ENCODE measurements at places on chromosomes 13 and 19.

DNA sequence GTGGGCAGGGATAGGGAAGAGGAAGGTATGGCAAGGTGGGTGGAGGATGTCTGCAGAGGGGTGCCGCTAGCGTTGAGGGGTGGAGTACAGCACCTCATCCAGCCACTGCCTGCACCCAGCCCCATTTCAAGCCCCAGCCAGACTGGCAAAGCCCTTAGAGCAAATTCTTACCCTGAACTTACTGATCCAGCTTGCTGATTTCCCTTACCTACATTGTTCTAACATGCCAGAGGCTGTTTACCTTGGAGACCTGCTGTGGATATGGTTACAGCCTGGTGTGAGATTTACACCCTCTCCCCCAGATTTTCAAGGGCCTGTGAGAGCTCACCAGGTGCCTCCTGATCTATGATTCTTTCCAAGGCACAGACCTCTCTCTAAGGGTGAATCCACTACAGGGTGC, 86.0 kb downstream of the ZNF726 start:
- no peak for DNase-seq

GRCh38 chr19:41666075-41666474, 22.0 kb downstream of the CEACAM7 start:
- DNase-seq: no peak

DNA sequence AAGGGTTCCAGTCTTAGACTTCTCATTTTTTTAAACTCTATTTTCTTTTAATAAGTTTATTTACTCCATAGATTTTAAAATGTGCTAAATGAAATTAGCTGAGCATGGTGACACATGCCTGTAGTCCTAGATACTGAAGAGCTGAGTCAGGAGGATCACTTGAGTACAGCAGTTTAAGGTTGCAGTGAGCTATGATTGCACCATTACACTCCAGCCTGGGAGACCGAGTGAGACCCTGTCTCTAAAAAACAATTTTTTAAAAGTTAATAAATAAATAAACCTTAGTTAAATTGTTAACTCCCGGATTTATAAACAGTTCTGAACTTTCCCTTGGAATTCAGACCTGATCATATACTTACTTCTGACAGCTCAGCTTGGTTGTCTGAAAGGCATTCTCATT, 32.5 kb downstream of the PCDH20 start:
- DNase-seq: no peak

DNA sequence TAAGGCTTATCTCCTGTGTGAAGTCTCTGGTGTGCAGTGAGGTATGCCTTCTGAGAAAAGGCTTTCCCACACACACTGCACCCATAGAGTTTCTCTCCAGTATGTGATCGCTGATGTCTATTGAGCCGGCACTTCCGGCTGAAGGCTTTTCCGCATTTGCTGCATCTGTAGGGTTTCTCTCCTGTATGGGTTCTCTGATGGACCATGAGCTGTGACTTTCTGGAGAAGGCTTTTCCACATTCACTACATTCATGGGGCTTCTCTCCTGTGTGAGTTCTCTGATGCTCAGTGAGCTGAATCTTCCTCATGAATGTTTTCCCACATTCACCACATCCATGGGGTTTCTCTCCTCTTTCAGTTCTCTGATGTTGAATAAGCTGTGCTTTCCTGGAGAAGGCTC, 14.7 kb downstream of the ZNF577 start:
- DNase-seq: no peak

- no peak for DNase-seq
Measured at GRCh38 chr13:53010374-53011105, 18.1 kb upstream of the OLFM4 start.

GRCh38 chr19:35996777-35997176, 1.8 kb downstream of the SDHAF1 start:
- DNase-seq: no peak

DNA sequence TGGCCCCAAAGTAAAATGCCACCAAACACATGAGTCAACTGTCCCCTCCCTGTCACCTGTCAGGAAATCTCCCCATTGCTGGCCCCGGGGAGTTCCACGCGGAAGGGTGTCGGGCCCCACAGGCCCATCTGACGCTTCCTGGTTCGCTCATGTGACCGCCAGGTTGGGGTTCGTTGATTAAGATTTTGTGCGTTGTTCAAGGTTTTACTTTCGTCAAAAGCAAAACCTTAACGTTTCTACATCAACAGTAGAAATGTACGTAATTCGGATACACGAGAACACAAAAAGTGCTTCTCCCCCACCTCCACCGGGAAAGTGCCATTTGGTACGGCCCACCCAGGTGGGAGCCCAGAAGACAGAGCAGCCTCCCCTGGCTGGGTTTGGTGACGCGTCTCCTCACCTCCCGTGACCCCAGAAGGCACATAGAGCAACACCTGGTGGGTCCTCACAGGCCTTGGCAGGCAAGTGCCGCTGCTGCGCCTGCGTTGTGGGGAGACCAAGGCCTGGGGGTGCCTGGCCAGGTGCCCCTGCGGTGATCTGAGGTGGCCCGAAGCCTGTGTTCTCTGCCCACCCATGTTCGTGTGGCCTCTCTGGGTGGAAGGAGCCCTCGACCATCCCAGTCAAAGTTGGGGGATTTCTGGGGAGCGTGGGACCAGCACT, 161.6 kb downstream of the KDM4B start:
- no peak for DNase-seq

DNA sequence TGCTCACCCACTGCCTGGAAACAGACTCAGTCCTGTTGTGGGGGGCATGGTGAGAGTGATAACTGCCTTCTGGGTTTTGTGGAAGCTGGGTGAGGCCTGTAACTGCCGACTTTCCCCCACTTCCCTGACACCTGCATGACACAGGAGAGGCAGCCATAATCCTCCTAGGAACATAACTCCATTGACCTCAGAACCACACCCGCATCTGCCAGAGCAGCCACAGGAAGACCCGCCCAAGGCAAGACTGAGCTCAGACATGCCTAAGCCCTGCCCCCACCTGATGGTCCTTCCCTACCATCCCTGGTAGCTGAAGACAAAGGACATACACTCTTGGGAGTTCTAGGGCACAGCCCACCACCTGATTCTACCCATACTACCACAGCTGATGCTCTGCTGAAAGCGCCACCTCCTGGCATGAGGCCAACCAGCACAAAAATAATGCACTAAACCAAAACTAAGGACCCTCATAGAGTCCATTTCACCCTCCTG, 326.7 kb downstream of the RBM26 start:
- DNase-seq: no peak

DNA sequence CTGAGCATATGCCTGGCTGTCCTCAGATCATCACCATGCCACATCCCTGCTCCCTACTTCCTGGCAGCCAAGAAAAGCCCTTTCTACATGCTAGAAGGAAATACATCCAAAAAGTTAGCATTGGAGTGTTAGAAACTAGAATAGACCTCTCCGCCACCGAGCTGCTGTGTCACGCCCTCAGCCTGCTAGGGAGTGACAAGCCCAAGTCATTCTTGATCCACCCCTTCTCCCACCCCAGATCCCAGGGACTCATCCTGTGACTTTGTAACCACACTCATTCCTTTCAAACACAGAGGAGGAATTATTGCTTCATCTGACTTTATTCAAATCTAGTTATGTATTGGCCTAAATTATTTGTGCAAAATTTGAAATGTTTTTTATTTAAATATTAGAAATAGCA, 45.3 kb downstream of the POLR1D start:
- no peak for DNase-seq

- DNase-seq: no peak
Measured at GRCh38 chr19:48818234-48818820, 7.5 kb upstream of the BCAT2 start.

- no peak for DNase-seq
Measured at GRCh38 chr19:38908911-38909310, 3.1 kb downstream of the CCER2 start.

DNA sequence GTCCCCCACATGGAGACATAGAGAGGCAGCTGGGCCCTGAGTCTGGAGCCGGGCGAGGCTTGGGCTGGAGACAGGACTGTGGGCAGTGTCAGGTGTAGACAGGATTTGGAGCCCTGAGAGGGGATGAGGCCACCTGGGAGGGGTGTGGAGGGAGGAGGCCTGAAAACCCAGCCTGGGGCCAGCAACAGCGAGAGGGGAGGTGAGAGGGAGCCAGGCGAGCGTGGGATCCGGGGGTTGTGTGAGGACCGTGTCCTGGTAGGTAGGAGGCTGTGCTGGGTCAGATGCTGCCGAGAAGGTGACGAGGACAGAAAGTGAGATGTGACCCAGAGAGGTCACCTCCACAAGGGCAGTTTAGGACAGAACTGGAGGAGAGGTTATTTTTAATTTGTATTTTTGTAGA, 7.4 kb downstream of the MPND start:
- DNase-seq: no peak

DNA sequence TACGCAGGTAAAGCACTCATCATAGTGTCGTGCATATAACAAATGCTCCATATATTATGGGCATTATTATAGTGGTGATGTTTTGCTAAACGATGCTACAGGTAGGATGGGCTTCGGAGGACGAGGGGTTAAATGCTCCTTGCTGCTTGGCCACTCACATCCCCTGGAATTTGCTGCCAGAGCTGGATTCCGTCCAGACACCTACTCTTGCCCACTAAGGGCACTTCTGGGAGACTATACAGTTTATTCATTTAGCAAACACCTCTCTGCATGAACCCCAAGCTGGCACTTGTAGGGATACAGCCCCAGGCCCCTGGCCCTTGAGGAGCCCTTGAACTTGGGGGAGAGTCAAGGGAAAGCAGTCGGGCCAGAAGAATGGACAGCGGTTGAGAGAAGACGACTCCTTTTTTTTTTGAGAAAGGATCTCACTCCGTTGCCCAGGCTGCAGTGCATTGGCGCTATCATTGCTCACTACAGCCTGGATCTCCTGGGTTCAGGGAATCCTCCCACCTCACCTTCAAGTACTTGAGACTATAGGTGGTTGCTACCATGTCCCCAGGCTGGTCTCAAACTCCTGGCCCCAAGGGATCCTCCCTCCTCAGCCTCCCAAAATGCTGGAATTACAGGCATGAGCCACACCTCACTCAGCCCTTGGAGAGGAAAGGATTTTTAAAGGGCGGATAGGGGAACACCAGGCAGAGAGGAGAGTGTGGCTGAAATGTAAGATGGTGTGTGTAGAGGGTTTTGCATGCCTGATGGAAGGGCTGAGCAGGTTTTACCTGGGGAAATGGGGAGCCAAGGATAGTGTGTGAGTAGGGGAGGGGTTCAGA, 1.1 kb upstream of the MRPL34 start:
- DNase-seq: peak; percentile 44

DNA sequence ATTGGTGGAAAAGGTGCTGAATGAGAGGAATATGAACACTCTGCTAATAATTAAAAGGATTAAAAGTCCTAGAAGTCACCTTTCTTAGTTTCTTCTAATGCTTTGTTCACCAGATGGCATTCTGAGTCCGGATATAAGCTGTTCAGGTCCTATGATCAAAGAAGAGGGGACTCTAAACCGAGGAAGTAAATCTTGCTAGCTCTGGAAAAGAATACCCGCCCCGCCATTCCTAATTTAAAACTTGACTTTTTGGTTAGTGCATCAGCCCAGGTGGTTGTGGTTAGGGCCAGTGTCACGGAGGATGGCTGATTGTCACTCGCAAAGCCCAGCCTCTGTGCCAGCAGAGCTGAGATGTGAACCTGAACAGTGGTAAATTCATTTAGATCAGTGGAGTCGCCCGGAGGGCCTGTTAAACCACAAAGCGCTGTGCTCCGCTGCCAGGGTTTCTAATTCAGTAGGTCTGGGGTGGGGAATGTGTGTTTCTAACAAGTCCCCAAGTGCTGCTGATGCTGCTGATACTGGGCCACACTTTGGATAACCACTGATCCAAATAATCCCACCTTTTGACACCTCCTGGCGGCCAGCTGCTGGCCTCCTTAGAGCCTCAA, 425.4 kb downstream of the DCT start:
- DNase-seq: no peak

DNA sequence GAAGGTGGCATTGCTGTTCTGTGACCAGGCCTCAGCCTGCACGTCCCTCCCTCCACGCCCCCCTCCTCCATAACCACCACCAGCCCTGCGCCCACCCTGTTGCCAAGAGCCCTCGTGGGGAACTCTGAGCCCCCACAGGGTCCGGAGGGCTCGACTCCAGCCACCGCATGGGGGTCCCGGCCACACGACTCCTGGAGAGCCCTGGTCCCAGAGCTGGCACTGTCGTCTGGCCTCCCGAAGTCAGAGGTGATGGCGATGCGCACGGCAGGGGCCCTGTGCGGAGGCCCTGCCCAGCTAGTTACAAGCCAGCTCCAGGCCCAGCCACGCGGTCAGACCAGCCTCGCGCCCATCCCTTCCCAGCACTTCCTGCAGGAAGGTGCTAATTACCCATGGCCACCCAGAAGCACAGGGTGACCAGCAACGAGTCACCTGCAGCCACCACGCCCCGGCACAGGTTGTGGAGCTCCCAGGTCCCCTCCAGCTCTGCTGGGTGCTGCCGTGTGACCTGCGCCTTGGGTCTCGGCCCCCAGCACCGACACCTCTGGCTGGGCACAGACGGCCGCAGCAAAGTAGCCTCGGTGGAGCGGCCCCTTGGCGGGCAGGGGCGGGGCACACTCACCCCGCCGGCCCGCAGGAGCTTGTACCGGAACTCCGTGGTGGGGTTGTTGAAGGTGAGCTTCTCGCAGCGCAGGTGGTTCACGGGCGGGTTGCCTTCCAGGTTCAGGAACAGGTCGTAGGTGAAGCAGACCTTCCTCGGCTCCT, 49.6 kb downstream of the MLLT1 start:
- DNase-seq: no peak

- DNase-seq: no peak
Measured at GRCh38 chr13:47159853-47160550, 263.1 kb upstream of the HTR2A start.

DNA sequence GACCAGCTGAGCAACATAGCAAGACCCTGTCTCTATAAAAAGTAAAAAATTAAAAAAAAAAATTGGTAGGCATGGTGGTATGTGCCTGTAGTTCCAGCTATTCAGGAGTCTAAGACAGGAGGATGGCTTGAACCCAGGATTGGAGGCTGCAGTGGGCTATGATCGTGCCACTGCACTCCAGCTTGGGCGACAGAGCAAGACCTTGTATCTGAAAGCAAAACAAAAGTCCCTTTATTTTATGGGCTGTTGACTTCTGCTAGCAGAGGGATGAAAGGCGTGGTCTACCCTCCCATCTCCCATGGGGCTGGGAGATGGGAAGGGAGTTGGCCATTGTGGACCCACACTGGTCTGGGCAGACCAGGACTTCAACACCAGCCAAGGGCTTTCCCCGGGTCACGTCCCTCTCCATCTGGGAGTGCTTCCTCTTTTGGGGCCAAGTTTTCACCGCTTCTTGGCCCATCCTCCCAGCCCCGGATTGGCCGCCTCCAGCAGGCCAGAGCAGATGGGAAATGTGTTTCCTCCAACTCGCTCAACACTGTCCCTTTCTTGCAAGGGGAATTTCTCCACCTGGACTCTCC, 2.2 kb upstream of the TNFSF9 start:
- no peak for DNase-seq

- no peak for DNase-seq
Measured at GRCh38 chr13:105952973-105953290, 582.5 kb downstream of the EFNB2 start.
